Motor neuron (in vitro differentiated cells): ENCODE measurements at places on chromosomes 5 and 9.

GRCh38 chr5:87944553-87945285, 323.9 kb downstream of the TMEM161B start:
- peak; percentile 96 for ATAC-seq

DNA sequence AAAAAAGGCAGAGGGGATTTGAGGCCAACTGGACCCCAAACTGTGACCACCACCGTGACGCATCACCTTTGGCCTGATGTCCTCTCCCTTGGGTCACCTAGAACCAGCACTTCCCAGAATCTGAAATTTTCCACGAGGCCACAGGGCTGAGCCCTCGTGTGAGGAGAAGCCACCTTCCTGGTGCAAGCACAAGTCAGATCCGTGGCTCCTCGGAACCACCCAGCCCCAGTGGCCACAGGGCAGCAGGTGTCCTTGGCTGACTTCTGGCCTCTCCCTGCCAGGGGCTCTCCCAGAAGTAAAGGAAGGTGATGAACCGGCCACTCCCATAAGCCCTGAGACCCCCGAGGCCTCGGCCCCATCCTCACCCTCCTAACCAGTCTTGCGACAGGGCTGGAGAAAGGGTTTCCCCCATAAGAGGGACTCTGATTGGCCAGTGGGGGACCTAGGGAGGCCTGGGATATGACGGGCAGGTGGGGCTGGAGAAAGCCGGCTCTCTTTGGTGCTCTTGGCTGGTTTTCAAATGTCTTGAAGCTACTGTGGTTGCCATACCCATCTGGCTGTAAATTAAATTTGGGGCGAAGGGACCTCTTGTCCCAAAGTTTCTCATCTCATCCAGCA, 20.9 kb upstream of the HMCN2 start:
- ATAC-seq, result no peak

DNA sequence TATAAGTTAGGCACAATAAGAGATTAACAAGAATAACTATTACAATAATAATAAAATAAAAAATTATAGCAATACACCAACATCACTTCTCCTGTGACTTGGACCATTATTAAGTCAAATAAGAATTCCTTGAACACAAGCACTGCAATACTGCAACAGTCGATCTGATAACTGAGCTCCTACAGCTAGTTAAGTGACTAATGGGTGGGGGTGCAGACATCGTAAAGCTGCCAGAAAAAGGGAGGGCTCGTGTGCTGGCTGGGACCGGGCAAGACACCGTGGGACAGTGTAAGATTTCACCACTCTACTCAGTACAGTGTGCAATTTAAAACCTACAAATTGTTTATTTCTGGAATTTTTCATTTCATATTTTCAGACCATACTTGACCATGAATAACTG, 78.8 kb downstream of the SNX24 start:
- ATAC-seq, result peak; percentile 54

DNA sequence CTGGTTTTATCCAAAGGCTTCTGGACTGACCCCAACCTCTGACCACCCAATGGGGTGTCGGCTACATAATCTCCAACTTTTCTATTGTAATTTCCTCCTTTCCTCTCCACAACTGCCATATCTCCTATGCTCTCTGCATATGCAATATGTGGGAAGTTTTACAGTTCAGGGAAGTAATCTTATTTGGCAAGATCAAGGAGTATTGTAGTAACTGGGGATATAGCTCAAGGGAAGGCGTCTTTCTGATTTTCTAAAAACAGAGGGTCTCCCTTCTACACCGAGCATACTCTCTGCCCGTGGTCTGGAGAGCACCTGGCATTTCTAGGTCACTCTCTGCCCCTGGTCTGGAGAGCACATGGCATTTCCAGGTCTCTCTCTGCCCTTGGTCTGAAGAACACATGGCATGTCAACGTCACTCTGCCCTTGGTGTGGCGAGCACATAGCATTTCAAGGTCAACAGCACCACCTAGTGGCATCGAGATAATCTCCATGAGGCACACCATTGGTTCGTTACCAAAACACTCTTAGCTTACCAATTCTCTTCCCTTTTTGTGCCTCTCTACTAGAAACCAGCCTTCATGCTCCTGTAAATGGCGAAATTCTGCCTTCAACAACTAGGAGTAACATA, 616.4 kb upstream of the NUDT12 start:
- ATAC-seq, result no peak

GRCh38 chr5:170623576-170624181, 119.9 kb downstream of the KCNIP1 start:
- ATAC-seq, result peak; percentile 90

DNA sequence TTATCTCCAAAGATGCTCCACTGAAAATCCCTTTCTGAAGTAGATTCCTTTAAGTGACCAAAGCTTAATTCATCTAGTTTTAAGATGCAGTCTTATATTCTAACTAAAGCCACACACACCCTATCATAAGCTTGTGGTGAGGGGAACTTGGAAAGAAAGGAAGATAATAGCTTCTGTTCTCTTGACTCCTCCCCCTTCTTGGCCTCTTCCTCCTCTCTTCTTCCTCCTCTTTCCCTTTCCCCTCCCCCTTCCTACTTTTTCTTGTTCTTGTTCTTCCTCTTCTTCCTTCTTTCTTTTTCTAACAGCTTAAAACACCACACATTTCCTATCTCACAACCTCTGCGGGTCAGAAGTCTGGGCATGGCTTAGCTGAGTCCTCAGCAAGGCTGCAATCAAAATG, 23.5 kb downstream of the IL7R start:
- no peak for ATAC-seq

GRCh38 chr5:55481293-55481855, 53.4 kb downstream of the PLPP1 start:
- ATAC-seq, result no peak

DNA sequence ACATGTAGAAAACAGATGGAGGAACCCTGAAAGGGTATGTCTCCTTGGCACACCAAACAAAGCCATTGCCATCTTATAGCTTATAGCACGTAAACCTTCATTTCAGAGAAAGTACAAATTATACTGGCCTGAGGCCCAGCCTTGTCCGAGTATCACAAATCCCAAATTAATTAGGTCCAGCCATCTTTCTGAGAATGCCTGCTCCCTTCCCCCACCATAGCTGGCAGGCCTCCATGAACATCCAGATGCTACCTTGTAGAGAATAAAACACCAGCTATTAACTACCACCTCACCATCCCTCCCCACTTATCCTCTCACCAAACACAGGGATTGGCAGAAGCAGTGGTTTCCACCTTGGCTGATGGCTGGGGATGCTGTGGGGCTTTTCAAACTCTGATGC, 224.0 kb downstream of the SPOCK1 start:
- ATAC-seq, result no peak

DNA sequence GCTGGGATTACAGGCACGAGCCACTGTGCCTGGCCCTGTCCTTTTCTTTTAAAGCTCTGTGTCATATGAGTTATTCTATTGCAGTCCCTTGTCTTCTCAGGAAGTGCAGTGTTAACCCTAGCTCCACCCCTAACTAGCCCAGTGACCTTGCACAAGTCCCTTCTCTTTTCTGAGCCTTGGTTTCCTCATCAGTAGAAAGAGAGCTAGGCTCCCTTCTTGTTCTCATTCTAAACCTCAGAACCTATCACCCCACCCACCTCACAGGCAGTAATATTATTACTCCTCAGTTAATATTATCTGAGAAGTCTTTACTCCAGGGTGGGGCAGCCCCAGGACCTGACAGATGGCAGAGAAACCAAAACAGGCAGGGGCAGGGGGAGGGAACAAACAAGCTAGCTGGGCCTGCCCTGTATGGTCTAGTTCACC, 7.2 kb downstream of the CYFIP2 start:
- ATAC-seq, result peak; percentile 25

DNA sequence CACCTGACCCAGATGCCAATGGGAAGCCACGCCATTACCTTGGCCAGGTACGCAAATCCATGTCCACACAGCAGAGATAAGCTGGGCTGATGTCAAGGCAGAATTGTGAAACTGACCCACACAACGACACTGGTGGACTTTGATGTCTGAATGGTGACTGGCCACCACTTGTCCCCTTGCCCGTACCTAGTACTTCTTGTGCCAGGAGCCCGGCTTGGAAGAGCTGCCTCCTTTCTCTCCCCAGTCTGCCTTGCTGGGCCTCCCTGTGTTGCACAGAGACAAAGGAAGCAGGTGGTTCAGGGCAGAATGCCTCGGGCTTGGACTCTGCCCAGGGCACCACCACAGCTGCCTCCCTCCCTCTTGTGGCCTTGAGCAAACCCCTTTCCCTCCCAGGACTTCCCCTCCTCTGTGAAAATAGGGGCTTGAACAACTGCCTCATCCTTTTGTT, 23.3 kb downstream of the PTGES2 start:
- peak; percentile 45 for ATAC-seq

DNA sequence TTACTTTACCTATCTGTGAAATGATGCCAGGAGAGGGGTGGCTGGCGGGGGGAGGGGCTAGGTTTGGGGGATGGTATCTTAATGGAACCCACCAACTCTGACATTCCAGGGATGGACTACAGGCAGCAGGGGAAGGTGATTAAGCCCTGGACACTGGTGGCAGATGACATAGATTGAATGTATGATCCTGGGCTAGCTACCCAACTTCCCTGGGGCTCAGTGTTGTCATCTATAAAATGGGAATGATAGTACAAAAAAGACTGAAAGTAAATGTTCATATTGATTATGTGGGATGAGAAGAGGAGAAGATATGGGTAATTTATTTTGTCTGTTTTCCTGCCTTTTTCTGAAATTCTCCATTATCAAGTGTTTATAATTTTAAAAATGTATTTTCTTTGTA, 6.2 kb downstream of the CORO2A start:
- ATAC-seq, result no peak

- ATAC-seq, result no peak
These were observed 89.9 kb upstream of the FBXW11 start for GRCh38 chr5:172096207-172096940.

- peak; percentile 11 for ATAC-seq
These were observed 518 bp upstream of the FAM13B start for GRCh38 chr5:138033386-138033808.

GRCh38 chr5:7668627-7669026, 182.3 kb downstream of the CFAP90 start:
- no peak for ATAC-seq

GRCh38 chr9:112084907-112085306, 90.2 kb downstream of the SUSD1 start:
- ATAC-seq, result no peak

DNA sequence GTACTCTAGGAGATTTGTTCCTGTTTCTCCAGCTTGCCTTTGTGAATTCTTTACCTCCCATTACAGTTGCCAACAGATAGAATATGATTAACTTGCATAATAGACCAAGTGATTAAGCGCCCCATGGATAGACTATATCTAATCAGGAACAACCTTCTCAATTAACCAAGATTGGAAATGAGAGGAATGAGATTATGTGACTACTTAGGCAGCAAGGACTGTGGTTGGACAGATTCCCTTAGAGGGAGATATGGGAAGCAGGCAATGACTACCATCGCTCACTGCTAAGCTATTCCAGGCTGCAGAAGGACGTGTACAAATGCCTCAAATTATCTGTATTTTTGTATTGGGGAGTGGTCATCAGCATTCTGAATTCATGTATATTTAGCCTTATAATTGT, 278.1 kb upstream of the DAB2 start:
- ATAC-seq, result no peak

DNA sequence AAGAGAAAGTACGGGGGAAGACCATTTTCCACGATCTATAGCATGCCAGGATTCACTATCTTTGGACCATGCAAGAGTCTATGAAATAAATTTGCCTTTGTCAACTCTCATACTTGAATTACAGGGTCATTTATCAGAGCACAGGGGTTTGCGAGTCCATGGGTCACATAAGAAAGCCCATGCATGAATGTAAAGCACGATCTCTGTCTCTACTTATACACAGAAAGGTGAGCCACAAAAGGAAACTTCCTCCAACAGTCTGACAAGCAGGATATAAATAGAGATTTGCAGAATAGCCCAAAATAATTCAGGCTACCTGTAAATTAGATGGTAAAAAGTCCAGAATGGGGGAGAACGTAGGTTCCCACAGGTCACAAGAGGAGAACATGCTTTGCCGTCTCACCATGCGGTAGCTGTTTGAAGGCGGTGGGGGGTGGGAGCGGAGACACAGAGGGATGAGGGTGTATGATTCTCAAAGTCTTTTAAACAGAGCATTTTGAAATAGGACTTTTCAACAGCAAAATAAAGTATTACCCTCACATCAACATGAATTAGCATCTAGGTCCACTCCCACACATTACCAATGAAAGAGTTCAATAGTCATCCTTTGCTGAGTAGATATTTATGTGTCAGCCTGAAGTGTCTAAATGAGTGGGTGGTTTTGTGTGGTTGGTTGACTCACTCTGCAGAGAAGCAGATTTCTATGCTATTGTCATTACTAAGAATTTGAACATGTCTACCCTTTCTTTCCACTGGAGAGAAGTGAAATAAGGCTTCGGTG, 279.7 kb downstream of the EBF1 start:
- ATAC-seq, result peak; percentile 75

DNA sequence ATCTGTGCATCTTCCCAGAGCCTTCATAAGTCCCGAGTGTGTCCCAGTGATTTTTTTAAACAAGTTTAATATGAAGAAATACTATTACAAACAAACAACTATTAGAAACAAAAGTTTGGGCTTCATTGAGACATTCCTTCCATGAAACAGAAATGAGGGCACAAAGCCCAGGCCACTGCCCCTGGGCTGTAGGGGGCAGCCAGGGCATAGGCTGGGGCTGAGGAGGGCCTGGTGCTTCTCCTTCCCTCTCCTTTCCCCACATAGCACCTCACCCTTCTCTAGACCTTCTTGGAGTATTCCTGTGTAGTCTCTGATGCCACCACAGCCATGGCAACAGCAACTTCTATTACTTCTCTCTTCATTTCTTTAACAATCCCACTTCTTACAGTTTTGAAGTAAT, 348.2 kb downstream of the IRX2 start:
- no peak for ATAC-seq

- no peak for ATAC-seq
These were observed 56.8 kb downstream of the ARHGEF37 start for GRCh38 chr5:149638136-149638535.

- no peak for ATAC-seq
These were observed 155.3 kb upstream of the KLF4 start for GRCh38 chr9:107644733-107645463.

GRCh38 chr9:5842929-5843793, 10.2 kb upstream of the ERMP1 start:
- no peak for ATAC-seq

GRCh38 chr5:83924891-83925290, 204.2 kb upstream of the HAPLN1 start:
- no peak for ATAC-seq

DNA sequence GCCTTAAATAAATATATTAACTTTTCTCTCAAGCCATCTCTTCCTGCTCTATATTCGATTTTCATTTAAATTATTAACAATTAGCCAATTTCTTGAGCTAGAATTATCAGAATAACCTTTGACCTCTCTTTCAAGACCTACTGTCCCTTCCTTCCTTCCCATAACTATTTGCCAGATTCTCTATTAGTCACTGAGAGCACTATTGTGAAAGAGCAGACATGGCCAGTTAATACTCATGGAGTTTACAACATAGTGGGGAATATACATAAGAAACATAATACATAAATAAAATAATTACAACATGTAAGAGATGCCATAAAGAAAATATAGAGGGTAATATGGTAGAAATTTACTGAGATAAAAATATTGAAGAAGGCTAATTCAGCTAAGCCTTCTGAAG, 72.1 kb upstream of the CHD1 start:
- no peak for ATAC-seq

- no peak for ATAC-seq
These were observed 234.1 kb downstream of the ADGRV1 start for GRCh38 chr5:90792725-90793124.
